ENCODE measurements at places on chromosomes 7 and 10.

GRCh38 chr7:139382439-139382838, 22.7 kb downstream of the LUC7L2 start:
- DNase-seq: no peak

DNA sequence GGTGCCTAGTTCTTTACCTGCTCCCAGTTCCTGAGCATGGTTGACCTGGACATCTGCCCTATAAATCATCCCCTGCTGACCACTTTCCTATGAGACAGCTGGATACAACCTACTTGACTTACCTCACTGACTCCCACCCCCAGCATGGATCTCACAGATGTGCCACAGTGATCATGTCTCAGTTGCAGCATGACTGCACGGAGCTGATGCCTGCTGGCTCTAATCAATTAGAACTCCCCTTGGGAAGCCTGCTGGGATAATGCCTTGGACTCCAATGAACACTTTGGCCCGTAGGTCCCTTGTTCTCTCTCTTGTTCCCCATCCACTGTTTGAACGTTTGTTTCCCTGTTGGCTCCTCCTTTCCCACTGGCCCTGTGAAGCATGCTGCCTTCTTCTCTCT, 271.2 kb upstream of the IGFBP3 start:
- DNase-seq: no peak

DNA sequence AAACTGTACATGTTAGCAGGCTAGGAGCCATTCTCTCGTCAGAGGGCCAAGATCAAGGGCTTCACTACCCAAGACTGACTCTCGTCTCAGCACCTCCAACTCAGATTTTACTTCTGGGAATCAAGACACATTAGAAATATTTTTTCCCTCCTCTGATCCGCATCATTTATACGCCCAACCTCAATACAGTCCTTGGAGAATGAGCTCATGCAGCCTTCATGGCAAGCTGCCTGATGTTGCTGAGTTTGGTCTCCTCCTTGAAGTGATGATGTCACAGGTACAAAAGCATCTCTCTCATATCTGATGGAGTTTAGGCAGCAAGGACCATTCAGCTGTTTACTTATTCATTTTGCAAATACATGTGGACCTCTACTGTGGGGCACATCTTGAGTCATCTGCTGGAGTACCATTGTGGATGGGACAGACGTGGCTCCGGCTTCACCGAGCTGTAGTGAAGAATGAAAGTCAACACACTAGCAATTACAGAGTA, 114.0 kb downstream of the BMPER start:
- DNase-seq: no peak

DNA sequence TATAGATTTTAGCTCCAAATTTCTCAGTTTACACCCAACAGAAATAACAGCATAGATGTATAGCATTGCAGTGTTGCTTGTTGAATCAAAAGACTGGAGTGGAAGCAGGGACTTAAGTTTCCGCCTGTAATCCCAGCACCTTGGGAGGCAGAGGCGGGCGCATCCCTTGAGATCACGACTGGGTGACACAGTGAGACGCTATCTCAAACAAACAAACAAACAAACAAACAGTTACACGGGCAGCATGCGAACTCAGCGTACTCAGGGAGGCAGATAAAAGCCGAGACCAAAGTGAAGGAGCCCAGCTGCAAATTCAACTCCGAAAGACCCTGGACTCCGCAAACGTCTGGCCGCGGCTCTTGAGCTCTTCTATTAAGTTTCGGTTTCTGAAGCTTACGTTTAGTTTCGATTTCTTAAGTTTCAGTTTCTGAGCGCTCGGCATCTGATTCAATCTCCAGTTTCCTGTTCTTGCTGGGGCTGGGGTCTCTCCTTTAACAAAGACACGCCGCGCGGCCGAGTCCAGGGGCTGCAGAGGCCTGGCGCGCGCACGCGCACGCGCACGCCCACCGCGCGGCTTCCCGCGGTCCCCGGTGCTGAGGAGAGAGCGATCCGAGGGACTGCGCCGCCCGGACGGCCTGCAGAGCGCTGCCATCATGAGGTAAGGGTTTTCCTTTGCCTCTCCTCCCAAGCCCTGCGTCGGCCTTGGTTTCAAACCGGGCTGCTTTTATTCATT, at the start of gene IFIT5:
TSS of gene IFIT5 (plus strand) at position 423 of the 733 bp plus-strand sequence. CDS start at position 654, 231 bp downstream.
- peak; percentile 76 for DNase-seq

GRCh38 chr7:34991938-34992840, 45.1 kb downstream of the DPY19L1 start:
- peak; percentile 23 for DNase-seq

DNA sequence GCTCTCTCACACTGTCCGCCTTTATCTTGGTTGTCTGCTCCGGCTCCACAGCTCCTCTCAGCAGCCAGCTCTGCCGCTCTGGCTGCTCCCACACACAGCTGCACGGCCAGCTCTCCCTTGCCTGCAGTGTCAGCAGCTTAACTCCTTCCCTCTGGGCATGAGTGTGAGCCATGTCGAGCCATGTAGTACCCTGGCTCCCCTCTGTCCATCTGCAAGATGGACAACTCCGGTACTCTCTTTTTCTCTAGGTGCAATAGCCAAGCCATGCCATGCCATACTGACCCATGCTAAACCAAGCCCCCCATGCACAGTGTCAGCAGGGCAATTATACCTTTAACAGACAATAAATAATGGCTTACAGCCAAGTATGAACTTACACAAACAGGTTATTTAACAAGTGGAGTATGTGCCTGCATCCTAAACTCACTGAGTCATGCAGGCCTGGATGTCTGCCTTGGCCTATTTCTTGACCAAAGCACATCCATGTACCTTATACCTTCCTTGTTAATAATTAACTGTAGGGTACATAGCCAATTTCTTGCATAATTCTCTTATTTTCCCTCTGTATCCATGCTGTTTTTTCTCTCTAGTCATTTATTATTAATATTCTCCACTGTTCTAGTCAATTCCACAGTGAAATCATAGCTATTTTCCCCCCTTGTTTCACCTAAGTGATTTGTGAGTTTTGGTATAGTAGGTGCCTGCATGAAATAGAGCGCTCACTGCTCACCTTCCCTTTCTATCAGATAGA, 170.9 kb downstream of the CDK14 start:
- DNase-seq: no peak

GRCh38 chr10:75612904-75613684, 181.7 kb downstream of the LRMDA start:
- no peak for DNase-seq

GRCh38 chr10:61179771-61180170, 235.8 kb upstream of the RHOBTB1 start:
- DNase-seq: no peak

DNA sequence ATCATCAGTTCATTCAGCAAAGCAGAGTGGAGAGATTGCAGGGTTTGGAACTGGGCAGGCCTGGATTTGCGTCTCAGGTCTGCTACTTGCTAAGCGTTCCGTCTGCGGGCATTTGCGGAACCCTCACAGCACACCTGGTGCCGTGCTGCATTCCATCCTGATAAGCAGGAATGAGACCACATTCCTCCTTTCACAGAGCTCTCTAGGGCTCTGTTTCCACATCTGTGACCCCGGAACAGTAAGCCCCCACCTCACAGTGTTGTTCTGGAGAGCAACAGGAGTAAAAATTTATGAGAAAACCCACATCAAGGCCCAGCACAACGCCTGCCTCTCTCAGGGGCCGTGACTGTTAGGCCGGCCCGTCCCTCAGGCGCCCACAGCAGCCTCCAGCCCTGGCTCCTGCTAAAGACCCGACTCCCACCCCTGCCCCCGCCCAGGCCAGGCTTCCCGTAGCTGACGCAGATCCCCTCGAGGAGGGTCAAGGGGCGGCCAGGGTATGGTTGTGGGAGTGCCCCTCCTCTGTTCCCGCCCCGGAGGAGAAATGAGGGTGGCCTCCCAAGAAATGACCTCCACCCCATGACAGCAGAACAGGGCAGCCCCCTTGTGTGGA, 128.9 kb downstream of the RGS10 start:
- DNase-seq: no peak

GRCh38 chr10:61978965-61979364, 77.5 kb downstream of the ARID5B start:
- DNase-seq: no peak

GRCh38 chr10:119309423-119309770, 102.0 kb downstream of the GRK5 start:
- no peak for DNase-seq

- no peak for DNase-seq
Measured at GRCh38 chr10:93995598-93996271, 2.0 kb downstream of the PLCE1 start.

GRCh38 chr10:99531026-99531695, 1.6 kb upstream of the NKX2-3 start:
- no peak for DNase-seq

DNA sequence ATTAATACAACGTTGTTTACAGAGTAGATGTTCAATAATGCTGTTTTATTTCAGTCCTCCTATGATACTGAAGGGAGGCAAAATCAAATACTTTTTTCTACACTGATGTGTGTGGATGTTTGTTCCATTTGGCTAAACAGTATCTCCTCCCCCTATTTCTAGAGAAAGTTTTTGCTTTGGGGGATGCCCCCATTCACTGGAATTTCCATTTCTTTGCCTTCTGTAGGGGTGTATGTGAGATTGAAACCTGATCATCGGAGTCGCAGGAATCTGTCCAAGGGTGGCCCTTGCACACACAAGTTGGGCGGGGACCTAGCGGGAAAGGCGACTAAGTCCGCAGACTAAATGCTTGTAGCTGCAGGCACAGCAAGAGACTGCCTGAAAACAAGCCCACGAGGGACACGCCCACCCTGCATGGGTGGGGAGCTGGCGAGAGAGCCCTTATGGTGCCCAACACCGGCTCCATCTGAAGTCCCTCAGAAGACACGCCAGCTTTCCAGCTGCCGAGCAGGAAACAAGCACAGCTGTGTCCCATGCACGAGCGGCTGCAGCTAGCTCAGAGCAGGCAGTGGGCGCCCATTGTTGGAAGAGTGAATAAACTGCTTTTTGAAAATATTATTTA, 58.0 kb downstream of the ESYT2 start:
- peak; percentile 12 for DNase-seq

GRCh38 chr7:7607010-7607409, 33.5 kb upstream of the UMAD1 start:
- no peak for DNase-seq

DNA sequence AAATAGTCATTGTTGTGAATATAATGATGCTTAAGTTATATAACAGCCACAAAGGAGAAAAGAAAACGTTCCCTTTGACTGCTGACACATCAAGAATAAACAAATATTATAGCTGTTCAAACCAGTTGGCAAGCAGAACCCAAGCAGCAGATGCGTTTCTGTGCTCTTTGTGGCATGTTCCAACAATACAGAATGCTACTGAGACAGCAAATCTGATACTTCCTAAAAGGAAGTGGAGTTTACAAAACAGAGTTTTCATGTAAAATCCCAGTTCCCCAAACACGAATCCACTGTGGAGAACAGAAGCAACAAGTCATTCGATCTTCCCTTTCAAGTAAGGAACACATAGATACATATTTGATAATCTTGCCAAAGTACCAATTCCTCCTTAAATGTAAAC, 170.9 kb upstream of the ASAH2 start:
- no peak for DNase-seq

GRCh38 chr10:128405450-128405849, 279.2 kb upstream of the MKI67 start:
- no peak for DNase-seq

DNA sequence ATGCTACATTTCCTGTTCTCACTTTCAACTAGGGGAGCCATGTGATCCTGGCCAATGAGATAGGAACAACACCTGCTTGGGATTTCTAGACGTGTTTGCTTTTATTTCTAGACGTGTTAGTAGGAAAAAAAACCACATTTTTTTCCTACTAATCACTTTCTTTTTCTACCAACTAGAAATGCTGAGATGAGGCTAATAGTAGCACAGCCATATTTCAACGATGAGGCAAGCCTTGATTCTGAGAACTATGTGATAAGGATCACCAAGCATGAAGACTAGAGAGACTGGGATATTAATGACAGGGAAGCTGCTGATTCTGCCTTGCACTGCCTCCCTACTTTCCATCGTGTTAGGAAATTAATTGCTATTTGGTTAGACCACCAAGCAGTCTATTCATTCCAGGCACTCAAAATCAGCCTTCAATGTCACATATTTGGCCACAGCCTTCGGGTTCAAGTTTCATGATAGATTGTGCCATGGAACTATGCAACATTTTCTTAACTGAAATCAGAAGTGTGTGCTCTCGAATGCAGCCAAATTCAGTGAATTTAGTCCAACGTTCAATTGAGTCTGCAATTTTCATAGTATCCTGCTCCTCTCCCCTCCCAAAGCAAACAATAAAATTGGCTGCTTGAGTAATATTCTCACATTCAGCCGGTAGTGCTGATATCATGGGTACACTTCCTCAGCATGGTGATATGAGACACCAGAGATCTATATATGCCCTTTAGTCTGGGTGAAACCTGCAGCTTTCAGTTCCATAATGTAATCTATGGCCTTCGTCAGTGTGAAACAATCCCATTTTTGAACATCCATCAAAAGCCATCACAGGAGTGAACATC, 98.1 kb downstream of the GPR37 start:
- no peak for DNase-seq

DNA sequence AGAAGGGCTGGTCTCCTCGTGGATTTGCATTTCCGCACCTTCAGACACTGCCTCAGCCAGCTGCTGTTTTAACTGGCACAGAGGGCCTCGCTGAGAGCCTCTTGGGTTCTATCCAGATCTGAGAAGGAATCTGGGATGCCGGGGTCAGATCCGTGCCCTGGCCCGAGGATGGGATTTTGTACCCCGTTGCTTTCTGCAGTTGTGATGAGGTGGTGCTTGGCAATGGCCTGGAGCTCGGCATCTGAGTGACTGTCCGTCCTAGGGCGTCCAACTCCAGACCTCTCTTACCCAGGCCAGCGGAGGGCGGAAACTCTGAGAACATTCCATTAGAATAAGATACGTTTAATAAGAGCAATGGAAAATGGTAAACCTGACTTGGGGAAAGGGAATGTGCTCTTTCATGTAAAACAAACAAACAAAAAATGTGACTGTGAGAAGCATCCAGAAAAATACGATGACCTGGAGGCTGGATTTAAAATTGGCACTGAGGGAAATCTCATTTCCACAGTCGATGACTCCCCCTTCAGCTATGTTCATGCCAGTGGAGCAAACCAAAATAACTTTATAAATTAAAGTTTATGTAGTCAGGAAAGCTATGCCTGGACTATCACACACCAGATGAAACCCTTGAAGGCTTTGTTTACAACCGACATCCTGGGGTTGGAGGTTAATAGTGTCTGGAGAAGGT, 39.6 kb downstream of the GRK5 start:
- no peak for DNase-seq

GRCh38 chr7:146698995-146699610, 582.5 kb downstream of the CNTNAP2 start:
- no peak for DNase-seq

GRCh38 chr10:32377458-32378259, 30.7 kb upstream of the EPC1 start:
- peak; percentile 59 for DNase-seq

DNA sequence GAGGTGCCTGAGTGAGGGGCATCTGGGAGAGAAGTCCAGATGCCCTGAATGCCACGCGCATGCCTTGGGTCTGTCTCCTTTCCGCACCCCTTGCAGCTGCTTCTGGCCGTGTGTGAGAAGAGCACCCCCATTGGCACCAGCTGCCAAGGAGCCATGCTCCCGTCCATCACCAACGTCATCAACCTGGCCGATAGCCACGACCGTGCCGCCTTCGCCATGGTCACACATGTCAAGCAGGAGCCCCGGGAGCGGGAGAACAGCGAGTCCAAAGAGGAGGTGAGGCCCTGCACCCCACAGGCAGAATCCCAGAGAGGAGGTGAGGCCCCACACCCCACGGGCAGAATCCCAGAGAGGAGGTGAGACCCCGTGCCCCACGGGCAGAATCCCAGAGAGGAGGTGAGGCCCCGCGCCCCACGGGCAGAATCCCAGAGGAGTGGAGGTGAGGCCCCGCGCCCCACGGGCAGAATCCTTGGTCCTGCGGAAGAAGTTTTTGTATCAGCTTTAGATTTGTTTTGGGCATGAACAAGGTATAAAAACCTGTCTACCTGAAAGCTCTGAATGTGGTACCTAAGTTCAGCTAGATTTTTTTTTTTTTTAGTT, 91.8 kb downstream of the TRRAP start:
- DNase-seq: no peak
